ENCODE measurements at places on chromosomes 6 and 20. TPM values are rescaled to one million over a fixed set of nuclear protein-coding genes. Genes with fewer than 3 reads are reported as not detected.
A peak's percentile ranks its signal among the peaks of the same experiment; 100 is the strongest.

DNA sequence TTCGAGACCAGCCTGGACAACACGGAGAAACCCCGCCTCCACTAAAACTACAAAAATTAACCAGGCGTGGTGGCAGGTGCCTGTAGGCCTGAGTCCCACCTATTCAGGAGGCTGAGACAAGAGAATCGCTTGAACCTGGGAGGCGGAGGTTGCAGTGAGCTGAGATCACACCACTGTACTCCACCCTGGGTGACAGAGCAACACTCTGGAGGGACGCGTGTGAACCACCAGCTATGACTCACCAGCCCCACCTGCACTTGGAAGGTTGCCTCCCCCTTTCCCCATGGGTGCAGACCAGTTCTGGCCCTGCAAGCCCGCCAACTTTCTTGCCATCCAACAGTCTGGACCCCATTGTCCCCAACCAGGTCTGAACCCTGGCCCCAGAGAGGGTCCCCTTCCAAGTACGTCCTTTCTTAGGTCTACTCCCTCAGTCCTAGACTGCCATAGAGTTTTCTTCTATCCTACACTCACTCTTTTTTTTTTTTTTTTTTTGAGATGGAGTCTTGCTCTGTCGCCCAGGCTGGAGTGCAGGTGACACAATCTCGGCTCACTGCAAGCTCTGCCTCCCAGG, 29.2 kb downstream of the ATP9A start:
- H3K27ac ChIP-seq = no peak overlapping the region
- no peaks in the 10 kb centered on the region for H3K27me3 ChIP-seq

- no peaks in the 10 kb centered on the region for H3K4me1 ChIP-seq
- H3K4me3 ChIP-seq = no peak overlapping the region
- H3K27me3 ChIP-seq = no peaks in the 10 kb centered on the region
- H3K27ac ChIP-seq = no peak overlapping the region
- no peaks in the 10 kb centered on the region for H3K36me3 ChIP-seq
Measured at GRCh38 chr6:21457647-21458046, 135.9 kb upstream of the SOX4 start.

GRCh38 chr20:37236462-37236861, 25.2 kb downstream of the GHRH start:
- peaks cover 71% of the 10 kb centered on the region for H3K36me3 ChIP-seq
- no peak for DNase-seq
- H3K27me3 ChIP-seq = no peaks in the 10 kb centered on the region

- H3K27me3 ChIP-seq = peaks cover 3% of the 10 kb centered on the region
- DNase-seq = peak; percentile 20
- H3K4me1 ChIP-seq = no peaks in the 10 kb centered on the region
- H3K4me3 ChIP-seq = no peak overlapping the region
- H3K36me3 ChIP-seq = no peaks in the 10 kb centered on the region
- no peak overlapping the region for H3K27ac ChIP-seq
Measured at GRCh38 chr20:49516916-49517804, 34.7 kb upstream of the KCNB1 start.

- DNase-seq = no peak
- no peaks in the 10 kb centered on the region for H3K27me3 ChIP-seq
- H3K4me3 ChIP-seq = no peak overlapping the region
- no peaks in the 10 kb centered on the region for H3K4me1 ChIP-seq
Measured at GRCh38 chr20:63433351-63433750, 39.1 kb downstream of the KCNQ2 start.

DNA sequence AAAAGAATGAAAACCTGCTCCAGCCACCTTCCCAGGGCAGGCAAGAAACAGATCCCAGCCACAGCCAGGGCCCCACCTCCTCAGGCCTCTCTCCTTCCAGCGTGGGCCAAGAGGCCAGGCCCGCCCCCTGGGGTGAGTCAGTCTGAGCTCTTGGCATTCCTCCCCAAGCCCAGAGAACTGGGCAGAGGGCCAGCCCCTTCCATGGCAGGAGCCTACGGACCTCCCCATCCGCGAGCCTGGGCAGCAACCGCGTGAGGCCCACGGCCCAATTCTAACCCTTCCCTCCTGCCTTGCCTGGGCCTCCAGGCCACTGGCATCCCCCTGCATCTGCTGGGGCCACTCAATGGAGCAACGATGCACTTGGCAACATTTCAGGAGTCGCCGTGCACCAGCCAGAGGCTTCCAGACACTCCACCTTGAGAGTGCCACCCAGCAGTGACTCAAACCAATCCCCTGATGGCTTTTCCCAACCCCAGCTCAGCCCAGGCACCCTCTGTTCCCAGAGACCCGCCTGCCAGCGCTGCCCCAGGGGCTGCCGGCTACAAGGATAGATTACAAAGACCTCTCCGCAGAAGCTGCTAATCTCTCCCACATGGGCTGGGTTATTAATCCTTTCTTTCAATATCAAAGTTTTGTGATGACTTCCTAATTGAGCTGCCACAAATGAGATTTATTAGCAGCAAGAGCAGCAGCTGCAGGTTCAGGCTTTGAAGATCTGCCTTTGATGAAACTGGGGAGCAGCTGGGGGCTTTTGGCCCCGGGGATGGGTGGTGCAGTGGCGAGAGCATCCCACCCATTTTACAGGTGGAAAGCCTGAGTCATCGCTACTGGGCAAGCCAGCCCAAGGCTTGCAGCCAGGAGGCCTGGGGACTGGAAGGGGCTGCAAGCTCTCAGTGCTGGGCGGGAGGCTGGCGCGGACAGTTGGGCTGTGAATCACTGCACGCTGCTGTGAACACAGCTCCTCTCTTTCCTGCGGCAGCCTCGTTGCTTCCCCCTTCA, 85.7 kb downstream of the NFATC2 start:
- H3K4me3 ChIP-seq = peak overlapping the region; percentile 11
- peak; percentile 89 for DNase-seq
- H3K27me3 ChIP-seq = no peaks in the 10 kb centered on the region

DNA sequence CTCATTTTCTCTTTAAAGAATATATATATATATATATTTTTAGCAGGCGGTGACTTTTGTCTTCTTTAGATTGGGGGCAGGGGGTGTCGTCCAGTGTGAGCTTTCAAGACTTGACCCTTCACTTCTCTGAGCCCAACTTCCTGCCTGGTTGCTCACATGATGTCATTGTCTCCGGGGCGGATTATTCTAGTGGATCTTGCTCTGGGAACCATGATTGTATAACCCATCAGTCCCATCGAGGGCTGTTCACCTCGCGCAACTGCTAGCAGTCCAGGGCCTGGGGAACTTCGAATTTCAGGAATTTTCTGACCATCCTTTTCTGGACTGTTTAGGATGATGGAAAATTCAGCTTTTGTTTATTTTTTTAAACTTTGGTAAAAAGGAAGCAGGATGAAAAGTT, 1.0 kb downstream of the IGF2R start:
- H3K4me1 ChIP-seq = peaks cover 3% of the 10 kb centered on the region
- peaks cover 2% of the 10 kb centered on the region for H3K27me3 ChIP-seq
- peak; percentile 65 for DNase-seq
- no peaks in the 10 kb centered on the region for H3K36me3 ChIP-seq
- peak overlapping the region; percentile 76 for H3K27ac ChIP-seq

GPX5 gene
- total RNA-seq = 4.3 TPM

RNASET2 gene
- 22.0 TPM for total RNA-seq

CFAP61 gene
- not detected for total RNA-seq

OOEP gene
- total RNA-seq = not detected

SRSF3 gene
- 260 TPM for total RNA-seq
